HS-5 (cell line): ENCODE measurements at places on chromosomes 5 and 9.

- peak; percentile 51 for DNase-seq
Measured at GRCh38 chr5:15992918-15993317, 186.7 kb downstream of the MARCHF11 start.

- no peak for DNase-seq
Measured at GRCh38 chr5:16179511-16179935, at the start of gene MARCHF11. MARCHF11 (minus strand) TSS chr5:16179791; CDS start chr5:16179575, 216 bp downstream.

DNA sequence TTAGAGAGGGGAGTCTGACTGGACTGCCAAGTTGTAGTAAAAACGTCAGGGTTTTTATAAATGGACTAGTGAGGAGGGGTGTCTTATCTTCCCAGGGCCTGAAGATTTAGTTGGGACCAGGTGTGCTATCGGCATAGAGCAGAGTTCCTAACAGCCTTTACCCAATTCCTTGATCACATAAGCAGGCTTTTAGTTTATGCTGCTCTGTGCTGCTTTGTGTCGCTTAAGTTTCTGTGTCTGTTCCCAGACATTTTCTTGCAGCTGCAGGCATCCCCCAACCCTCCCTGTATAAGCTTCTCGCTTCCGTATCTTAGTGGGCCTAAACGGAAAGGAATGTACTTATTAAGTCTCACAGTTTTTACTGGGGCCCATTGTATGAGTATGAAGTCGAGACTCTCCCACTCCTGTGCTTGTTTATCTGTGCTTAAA is 2.6 kb upstream of the SMC5 start:
- no peak for DNase-seq

DNA sequence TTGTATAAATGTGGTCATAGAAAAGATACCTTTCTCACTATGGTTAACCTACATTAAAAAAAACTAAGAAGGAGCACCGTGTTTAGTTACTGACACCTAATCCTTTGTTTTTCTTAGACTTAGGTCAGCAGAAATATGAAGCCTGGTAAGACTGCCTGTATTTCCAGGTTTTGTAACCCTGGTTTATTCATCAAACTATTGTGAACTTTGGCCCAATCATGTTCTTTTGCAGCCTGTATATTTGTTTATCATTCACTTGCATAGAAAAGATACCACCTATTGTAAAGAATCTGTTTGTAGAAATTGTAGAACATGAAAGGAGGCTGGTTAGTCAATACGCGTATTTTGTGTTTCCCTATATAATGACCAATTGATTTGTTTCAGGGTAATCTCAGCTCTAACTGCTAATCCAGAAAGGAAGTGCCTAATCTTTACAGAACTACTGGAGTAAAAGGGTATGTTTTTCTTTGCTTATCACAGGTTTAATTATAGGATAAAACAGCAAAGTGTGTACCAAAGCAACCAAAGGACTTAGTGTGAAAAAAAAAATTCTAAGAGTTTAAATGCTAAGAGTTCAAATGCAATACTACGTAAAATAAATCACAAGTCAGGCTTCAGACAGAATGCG is 103.6 kb downstream of the LURAP1L start:
- no peak for DNase-seq

- no peak for DNase-seq
Measured at GRCh38 chr9:76049341-76049740, 158.9 kb downstream of the PCSK5 start.

DNA sequence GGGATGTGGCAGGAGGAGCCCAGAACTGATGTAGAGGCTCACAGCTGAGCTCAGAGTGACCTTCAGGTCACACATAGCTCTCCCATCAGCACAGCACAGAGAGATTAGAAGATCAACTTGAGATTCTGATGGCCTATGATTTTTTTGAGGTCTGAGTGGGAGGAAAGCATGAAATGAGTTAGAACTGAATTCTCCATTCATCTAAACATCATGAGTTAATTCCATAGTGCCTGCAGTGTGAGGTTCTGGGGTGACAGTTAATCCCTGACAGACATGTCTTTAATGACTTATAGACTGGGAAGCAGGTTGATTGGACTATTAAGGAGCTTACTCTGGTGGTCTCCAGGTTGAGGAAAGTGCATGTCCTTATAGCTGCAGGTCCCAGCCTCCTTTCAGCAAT is 22.4 kb downstream of the SLC22A5 start:
- DNase-seq = no peak

DNA sequence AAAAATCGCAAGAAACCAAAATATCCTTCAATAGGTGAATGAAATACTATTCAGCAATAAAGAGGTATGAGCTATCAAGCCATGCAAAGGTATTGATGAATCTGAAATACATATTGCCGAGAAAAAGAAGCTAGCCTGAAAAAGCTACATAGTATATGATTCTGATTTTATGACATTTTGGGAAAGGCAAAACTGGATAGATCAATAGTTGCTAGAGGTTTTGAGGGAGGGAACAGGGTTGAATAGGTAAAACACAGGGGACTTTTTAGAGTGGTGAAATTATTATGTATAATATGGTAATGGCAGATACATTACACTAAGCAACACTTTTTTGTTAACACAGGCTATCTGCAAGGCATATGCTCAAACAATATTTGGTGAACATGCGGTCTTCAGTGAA is 327.6 kb upstream of the ADAMTSL1 start:
- DNase-seq = no peak

DNA sequence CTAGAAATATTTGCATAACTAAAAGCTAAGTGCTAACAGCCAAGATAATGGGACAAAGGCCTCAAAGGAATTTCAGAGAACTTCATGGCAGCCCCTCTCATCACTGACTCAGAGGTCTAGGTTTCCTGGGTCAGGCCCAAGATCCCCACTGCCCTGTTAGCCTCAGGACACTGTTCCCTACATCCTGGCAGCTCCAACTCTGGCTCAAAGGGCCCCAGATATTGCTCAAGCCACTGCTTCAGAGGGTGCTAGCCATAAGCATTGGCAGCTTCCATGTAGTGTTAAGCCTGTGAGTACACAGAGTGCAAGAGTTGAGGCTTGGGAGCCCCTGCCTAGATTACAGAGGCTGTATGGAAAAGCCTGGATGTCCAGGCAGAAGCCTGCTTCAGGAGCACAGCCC is 998.1 kb downstream of the TLE1 start:
- no peak for DNase-seq

DNA sequence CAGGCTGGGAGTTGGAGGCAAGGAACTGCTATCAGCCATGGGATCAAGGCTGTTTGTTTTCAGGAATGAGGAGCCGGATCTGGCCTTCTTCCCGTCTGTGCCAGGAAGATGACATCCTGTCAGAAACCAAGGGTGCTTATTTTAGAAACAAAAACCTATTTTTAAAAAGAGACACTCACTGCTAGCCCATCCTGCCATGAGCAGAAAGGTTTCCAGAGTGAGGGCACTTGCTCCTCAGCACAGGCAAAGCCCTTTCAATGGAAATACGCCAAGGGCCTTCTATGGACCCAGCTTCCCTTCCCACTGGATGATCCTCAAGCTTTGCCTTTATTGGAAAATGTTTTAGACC is 132.6 kb upstream of the FSTL4 start:
- no peak for DNase-seq

DNA sequence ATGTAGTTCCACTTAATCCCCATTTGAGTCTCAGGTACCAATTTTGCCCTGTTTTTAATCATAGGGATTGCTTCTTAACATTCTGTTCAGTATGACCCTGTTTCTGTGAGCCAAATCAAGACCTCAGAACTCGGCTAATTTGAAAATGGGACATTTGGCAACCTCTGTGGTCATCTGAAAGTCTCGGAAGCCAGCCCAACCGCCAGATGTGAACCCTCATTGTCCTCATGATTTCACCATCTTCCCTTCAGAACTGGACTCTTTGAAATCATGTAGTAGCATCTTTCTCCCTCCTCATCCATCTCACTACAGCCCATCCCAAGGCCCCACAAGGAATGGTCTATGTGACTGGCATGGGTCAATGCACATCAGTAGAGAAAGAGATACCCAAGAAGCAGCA is 88.9 kb downstream of the S1PR3 start:
- DNase-seq = no peak

DNA sequence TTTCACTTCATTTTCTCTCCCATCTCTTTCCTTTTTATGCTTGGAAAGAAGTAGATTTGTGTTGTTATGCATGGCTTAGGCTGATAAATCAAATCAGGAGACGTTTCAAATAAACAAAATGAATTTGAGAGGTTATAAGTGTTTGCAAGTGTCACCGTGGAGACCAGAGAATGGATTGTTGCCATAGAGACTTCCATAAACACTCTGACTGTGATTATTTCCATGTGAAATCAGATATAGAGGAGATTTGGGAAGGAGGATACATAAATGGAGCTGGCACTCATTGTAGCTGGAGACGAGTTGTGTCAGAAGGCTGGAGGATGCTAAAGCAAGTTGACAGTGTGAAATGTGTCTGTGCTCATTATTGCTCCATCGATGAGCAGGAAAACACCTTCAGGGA is 84.2 kb upstream of the PCSK1 start:
- DNase-seq = no peak

- peak; percentile 30 for DNase-seq
Measured at GRCh38 chr9:15725953-15726352, 173.1 kb downstream of the CCDC171 start.

DNA sequence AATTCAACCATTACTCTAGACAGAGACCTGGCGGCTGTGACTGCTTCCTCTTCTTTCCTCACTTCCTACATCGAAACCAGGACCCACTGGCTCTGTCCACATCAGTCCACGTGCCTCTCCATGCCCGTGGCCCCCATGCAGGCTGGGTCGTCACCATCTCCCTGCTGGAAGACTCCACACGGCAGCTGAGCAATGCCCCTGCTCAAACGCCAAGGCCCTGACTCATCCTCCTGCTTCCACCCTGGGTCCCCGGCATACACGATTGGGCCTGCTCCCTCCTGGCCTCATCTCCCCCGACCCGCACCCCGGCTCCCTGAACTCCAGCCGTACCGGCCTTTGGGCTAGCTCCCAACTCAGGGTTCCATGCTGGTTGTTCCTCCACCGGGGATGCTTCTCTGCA is 67.2 kb upstream of the IER5L start:
- no peak for DNase-seq
